ENCODE measurements at places on chromosomes 11 and 22.

- no peak for DNase-seq
These were observed 6.5 kb downstream of the TPCN2 start for GRCh38 chr11:69055212-69055586.

- no peak for DNase-seq
These were observed 26.3 kb upstream of the PHF21B start for GRCh38 chr22:45036154-45036553.

DNA sequence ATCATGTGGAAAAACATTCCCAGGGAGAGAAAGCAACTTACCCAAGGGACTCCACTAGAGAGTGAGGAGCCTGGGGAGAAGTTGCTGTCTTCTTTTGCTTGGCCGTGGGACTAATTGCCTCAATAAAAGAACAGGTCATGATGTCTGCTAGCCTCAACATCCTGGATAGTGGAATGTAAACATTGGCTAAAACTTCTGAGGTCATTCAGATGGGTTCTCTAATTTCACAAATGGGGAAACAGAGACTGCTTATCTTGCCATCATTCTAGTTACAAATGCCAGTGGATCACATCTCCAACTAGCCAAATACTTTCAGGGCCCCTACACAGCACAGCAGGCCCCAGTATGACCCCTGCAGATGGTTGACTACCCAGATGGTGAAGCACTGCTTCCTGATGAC, 28.4 kb upstream of the PAMR1 start:
- no peak for DNase-seq

DNA sequence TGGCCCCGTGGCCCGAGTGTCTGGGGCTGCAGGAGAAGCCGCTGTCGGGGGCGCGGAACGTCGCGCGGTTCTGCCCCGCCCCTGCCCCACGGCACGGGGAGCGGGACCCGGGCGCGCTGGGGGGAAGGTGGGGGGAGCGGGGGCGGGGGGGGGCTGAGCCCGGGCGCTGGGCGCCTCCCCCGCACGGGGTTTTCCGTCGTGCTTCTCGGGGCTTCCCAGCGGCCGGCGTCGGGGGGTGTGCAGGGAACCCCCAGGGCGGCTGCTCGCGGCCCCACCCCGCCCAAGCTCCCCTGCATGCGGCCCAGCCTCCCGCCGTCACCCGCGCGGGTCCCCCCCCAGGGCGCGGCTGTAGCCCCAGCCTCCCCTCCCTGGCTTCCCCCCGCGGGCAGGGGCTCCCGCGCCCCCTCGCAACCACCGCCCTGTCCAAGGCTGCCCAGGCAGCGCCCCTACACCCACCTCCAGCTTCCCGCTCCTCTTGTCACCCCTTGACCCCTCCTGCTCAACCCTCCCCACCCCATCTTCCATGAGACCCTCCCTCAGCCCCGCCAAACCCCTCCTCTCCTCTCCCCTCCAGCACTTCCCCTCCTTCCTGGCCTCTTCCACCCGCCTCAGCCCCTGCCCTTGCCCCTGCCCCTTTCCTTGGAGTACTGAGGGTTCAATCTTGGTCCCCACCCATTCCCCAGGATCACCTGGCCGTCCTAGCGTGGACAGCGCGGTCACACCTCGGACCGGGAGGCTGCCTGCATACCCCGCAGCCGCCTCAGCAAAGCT, 1.7 kb downstream of the IL17REL start:
- DNase-seq: no peak

DNA sequence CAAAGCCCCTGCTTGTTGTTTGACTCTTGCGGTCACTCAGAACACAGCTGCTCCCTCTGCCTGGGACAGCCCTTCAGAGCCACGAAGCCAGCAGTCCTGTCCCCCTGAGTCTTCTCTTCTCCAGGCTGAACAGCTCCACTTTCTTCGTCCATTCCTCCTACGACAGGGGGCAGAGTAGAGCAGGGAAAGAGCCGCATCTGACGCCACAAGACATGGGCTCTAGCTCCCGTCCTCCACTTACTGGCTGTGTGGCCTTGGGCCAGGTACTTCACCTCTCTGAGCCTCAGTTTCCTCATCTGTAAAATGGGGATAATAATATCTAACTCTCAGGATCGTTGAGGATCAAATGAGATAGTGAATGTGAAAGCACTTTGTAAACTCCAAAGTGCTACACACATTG, 29.9 kb downstream of the CHRDL2 start:
- DNase-seq: peak; percentile 78

GRCh38 chr11:1263010-1263409, 40.1 kb downstream of the MUC5B start:
- no peak for DNase-seq

DNA sequence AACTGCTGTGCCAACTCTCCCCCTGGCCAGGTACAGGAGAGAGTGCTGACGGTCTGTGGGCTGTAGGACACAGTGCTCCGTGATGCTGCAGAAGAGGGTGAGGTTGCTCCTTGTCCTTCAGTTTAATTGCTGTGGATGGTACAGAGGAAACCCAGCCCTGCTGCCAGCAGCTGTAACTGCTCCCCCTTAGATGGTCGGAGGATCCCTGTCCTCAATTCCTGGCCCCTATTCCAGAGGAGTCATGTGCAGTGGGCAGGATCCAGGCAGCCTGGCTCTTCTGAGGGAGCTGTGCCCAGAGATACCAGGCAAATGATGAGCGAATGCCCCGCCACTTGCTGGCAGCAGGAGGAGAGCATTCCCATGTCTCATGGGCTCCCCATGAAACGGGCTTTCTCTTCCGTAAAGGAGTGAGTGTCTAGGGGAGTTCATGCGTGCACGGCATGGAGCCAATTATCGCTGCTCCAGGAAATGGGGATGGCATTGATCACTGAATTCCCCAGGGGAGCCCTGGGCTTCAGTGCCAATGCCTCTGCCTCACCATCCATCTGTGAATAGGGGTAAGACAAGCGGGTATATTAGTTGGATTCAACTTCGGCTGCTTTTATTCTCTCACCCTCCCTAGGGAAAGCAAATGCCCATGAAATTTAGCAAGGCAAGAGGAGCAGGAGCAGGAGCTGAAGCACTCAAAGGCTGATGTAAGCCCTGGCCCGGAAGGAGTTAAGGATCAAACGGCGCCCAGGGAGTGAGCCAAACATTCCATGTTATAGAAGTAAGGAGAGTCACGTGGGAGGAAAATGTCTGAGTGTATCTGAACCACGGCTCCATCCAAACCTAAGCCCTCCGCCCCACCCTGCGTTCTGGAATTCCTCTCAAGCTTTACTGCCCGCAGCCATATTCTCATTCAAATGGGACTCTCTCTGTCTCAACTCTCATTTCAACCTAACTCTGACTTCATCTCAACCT, 51.0 kb upstream of the CSNK2A3 start:
- no peak for DNase-seq

- peak; percentile 79 for DNase-seq
These were observed 21.3 kb upstream of the NELL1 start for GRCh38 chr11:20647976-20648565.

DNA sequence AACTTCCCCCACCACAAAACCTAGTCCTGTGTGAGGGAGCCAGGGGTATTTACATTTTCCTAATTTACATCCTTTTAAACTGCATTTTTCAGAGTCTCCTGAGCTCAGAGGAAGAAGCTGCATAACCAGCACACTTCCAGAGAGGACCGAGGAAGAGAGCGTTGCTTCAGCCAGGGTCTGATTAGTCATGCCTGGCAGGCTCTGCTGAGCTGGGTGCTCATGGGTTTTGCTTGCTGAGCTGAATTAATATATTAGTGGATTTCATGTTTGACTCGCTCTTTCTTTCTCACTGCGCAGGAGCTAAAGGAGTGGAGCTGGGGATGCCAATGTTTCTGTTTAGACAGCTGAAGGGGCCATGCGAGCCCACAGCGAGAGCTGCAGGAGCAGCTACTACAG, 539.3 kb upstream of the B3GAT1 start:
- no peak for DNase-seq
